ENCODE measurements at places on chromosomes 3 and 15. TPM values are rescaled to one million over a fixed set of nuclear protein-coding genes. Genes with fewer than 3 reads are reported as not detected.

DNA sequence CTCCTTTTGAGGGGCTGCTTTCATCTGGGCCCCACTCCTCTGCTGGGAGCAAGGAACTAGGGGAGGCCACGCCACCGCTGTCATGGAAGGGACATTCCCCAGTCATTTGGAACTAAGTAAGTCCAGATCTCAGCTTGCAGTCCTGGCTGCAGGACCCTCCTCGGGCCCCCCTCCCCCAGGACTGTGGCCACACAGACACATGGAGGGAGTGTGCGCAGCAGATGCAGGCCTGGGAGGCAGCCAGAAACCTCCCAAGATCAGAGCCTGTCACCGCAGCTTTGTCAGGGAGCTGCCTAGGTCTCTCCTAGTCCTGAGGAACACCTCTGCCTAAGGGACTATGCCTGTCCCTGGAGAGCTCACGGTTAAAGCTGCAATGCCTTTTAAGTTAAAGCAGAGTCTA lies 7.3 kb upstream of the SEMA3F start:
- no peaks in the 10 kb centered on the region for H3K27me3 ChIP-seq
- no peak overlapping the region for H3K27ac ChIP-seq
- DNase-seq: no peak
- H3K4me3 ChIP-seq: no peak overlapping the region
- no peaks in the 10 kb centered on the region for H3K4me1 ChIP-seq

DNA sequence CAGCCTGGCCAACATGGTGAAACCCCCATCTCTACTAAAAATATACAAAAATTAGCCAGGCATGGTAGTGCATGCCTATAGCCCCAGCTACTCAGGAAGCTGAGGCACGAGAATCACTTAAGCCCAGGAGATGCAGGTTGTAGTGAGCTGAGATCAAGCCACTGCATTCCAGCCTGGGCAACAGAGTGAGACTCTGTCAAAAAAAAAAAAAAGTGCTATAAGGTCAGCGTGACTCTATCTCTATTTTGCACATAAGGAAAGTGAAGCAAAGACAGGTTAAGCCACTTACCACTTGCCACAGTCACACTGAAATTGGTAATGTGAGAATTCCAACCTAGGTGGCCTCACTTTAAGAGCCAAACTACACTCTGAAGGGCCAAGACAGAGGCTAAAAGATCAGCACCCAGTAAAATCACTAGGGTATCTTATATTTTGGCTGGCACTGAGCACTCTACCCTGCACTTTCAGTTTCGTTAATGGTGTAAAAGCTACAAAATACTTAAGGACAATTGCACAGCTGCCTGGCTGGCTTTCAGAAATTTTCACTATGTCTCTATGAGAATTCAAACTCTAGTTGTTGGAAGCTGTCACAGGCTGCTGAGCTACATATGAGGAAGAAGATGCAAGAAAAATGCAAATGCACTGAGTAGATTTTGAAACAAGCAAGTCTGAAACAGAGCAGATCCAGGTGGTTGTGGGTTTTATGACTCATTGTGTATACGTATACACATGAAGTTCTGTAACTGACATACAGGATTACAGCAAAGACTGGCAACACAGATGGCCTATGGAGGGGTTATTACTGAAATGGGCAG lies 32.7 kb downstream of the TRANK1 start:
- DNase-seq: no peak
- H3K27me3 ChIP-seq: no peaks in the 10 kb centered on the region
- H3K36me3 ChIP-seq: no peaks in the 10 kb centered on the region

DNA sequence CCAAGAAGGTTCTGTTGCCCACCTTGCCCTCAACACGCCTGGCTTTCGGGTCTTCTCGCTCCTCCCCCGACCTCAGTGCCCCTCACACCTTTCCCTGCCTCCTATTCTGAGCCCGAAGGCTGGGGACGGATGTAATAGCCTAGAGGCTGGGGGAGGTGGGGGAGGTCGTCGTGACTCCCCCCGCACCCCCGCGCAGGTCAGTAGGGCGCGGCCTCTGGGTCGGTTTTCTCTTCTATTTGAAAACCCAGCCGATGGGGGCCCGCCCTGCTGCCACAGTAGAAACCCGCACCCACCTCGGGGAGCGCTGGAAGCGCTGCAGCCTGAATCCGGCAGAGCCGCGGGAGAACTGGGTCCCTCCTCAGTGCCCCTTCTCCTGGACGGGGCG lies 1.0 kb upstream of the RBPMS2 start:
- H3K27ac ChIP-seq: peak overlapping the region; percentile 98
- H3K4me3 ChIP-seq: peak overlapping the region; percentile 48
- no peaks in the 10 kb centered on the region for H3K27me3 ChIP-seq
- no peaks in the 10 kb centered on the region for H3K36me3 ChIP-seq
- peak; percentile 31 for DNase-seq

- H3K27ac ChIP-seq: no peak overlapping the region
- DNase-seq: no peak
- H3K36me3 ChIP-seq: no peaks in the 10 kb centered on the region
- no peaks in the 10 kb centered on the region for H3K27me3 ChIP-seq
- H3K4me3 ChIP-seq: no peak overlapping the region
These were observed 24.8 kb downstream of the LNP1 start for GRCh38 chr3:100426067-100426682.

- H3K4me3 ChIP-seq: no peak overlapping the region
- no peaks in the 10 kb centered on the region for H3K27me3 ChIP-seq
- no peaks in the 10 kb centered on the region for H3K36me3 ChIP-seq
- no peak for DNase-seq
- no peak overlapping the region for H3K27ac ChIP-seq
These were observed 26.9 kb downstream of the TRIM69 start for GRCh38 chr15:44763187-44763586.

GRCh38 chr3:137962251-137962650 lies 47.7 kb upstream of the CLDN18 start:
- DNase-seq: no peak
- H3K4me1 ChIP-seq: no peaks in the 10 kb centered on the region
- no peaks in the 10 kb centered on the region for H3K27me3 ChIP-seq
- no peak overlapping the region for H3K27ac ChIP-seq

The ST8SIA2 gene
- total RNA-seq: 4.1 TPM

The UROC1 gene
- not detected for total RNA-seq

The ACAN gene
- not detected for total RNA-seq

Measured in uterus (tissue), 4 donors.